Stimulated activated CD8-positive, alpha-beta memory T cell treated with anti-CD3 and anti-CD28 coated beads, Interleukin-2, amount 100 ng/mL, for 48 hours (primary cell): ENCODE measurements at places on chromosomes 5 and 9.

DNA sequence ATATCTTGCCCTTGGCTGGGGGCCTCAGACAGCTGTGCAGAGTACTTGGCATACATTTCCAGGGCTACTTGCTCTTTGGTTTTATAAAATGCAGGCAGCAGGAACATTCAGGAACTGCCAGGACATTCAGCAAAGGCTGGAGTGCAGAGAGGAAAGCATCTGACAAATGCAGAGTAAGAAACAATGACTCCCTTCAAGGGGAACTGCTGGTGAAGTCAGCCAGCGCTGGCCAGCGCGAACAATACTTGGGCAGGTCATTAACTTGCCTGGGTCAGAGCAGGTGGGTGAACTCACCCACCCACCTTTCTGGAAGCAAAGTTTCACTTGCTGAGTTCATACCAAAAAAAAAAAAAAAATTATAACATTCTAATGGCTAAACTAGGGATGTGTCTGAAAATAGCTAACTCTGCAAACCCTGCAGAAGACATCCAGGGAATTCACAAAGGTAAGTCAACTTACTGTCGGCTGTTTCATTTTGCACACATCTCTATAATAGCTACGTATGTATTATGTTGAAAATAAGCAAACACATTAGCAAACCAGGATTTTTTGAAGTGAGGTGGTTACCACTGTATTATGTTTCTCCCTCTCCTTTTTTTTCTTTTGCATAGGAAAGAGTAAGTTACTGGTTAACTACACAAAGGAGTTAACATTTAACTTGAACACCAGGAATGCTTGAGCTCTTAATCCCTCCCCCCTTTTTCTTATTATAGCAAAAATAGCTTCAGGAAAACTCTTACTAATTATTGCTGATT lies 152.2 kb downstream of the GLIS3 start:
- no peak for DNase-seq

GRCh38 chr9:117777823-117778222 lies 73.6 kb downstream of the TLR4 start:
- DNase-seq: no peak

GRCh38 chr5:37701868-37702267 lies 138.0 kb downstream of the GDNF start:
- DNase-seq: no peak

DNA sequence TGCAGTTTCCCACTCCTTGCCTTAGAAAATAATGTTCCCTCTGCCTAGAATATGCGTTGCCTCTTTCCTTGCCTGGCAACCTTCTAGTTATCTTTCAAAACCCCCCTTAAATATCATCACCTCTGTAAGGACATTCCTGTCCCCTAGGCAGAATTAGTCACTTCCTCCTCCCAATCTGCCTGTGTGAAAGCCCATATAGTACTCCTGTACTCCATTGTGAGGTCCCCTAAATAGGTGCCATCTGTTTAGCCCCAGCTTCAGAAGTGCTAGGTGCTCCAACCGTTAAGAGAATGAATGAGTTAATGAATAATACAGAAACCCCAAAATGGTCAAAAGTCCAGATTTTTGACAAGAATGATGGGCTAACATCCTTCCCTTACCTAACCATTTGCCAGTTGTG lies 181.4 kb downstream of the GDNF start:
- DNase-seq: no peak

GRCh38 chr9:102206432-102206831 lies 468.0 kb upstream of the GRIN3A start:
- no peak for DNase-seq

GRCh38 chr5:18067615-18068014 lies 433.4 kb downstream of the TAF11L14 start:
- DNase-seq: no peak

DNA sequence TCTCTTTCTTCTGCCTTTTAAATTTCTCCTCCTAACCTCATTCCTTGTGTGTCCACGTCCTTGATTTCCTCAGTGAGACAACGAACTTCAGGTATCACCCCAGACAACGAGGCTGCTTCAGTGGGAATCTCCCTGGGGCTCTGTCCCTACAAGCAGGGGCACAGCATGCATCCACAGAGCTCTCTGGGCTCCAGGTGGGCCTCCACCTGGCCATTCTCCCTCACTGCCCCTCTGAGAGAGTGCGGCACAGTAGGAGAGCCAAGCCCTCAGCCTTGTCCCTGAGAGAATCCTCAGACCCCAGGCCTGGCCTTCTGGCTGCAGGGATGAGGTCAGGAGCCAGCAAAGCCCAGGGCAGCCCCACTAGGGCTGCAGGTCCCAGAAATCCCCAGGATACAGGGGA lies 105.3 kb downstream of the LHFPL2 start:
- no peak for DNase-seq

DNA sequence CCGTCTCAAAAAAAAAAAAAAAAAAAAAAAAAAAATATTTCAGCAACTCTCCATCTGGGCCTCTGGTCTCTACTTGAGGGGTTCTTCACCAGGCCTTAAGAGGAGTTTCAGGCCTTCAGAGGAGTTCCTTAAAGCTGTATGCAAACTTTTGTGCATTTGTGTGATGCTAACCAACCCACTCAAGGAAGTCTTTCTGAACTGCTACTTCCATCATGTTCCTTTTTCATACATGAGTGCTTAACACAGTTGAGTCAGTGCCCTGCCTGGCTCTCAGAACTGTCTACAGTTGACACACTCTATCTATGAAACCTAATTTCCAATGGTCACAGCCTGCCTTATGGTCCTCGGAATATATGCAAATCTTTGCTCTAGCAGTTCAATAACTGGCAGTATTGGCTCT lies 146.5 kb downstream of the MEF2C start:
- DNase-seq: no peak
